Suppressor macrophage (primary cell): ENCODE measurements at places on chromosomes 3 and 15.
A peak's percentile ranks its signal among the peaks of the same experiment; 100 is the strongest.

DNA sequence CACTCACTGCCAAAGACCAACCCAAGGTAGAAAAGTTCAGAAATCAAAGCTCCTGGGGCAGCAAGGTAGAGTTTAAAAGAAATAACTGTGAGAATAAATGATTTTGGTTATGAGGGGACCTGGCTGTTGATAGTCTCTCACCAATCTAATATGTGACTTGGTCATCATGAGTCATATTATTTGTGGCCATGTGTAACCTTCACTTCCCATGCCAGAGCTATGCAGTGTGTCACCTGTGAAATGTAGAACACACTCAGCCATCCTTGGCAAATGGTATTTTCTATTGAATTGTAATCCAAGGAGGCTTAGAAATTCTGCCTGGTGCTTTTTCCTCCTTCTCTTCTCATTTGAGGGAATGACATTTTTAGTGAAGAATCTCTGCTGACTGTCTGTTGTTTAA, 184.2 kb upstream of the STAC start:
- no peak for DNase-seq

DNA sequence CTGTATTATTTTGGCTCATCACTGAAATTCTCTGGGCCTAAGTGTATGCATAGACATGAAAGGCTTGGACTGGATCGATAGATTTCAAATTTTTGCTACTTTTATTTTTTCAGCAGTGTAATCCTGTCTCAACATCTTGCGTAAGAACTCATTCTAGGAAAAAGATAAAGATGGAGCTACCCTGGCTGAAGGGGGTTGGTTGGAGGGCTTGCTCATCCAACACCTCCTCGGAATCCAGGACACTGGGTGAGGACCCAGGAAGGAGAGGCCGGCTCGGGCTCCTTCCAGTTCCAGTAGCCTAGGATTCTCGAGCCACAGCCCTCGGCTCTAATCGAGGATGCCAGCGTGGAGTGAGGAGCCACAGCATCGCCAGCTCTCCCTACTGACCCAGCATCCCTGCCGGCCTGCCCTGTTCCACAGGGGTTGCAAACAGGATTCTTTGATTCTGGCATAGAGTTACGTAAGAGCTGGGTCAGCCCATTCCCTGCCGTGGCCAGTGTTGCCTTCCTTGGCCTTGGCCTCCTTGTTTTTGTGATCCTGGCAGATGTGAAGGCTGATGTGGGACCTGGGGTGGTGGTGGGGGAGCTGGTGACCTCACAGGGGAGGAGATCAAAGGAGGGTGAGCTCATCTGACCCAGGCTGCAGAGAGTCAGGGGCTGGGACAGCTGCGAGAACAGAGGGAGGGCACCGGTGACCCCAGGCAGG, 149.5 kb downstream of the ALDH1A2 start:
- no peak for DNase-seq

DNA sequence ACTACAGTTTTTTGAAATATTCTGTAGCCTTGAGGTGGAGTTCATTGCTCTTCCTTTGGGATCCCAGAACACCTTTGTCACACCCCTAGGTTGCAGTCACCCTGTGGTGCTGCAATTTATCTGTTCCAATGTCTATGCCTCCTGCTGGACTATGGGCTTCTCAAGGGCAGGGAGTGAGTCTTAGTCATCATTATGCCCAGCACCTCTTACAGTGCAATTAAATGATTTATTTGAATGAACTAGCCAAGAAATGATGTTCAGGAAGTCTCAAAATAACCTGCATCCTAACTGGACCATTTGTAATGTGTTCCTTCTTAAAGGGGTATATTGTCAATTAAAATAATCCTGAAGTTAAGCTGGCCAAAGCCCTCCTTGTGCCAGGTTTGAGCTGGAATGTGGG, 28.5 kb downstream of the SHC4 start:
- no peak for DNase-seq

DNA sequence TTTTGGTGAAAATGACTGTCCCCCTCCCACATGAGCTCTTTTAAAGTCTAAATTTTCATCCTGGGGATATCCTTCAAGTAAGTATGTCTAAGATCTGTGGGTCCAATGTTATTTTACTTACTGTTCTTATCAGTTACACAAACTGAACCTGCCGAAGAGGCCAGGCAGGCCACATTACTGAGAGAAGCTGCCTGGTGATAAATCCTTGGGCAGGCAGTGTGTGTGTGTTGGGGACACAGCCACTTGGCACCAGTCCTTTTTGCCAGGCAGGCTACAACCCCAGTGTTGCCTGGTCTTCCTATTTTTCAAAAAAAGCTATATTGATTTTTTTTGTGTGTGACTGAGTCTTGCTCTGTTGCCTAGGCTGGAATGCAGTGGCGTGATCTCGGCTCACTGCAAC, 50.6 kb upstream of the RASA2 start:
- DNase-seq, result no peak

GRCh38 chr3:45794177-45794560, 2.2 kb downstream of the SLC6A20 start:
- no peak for DNase-seq

- no peak for DNase-seq
Observed at GRCh38 chr3:126308394-126309125, 48.6 kb downstream of the KLF15 start.

- DNase-seq, result no peak
Observed at GRCh38 chr3:38002291-38002876, 11.8 kb downstream of the VILL start.

GRCh38 chr15:72724028-72724427, 38.0 kb downstream of the BBS4 start:
- no peak for DNase-seq

DNA sequence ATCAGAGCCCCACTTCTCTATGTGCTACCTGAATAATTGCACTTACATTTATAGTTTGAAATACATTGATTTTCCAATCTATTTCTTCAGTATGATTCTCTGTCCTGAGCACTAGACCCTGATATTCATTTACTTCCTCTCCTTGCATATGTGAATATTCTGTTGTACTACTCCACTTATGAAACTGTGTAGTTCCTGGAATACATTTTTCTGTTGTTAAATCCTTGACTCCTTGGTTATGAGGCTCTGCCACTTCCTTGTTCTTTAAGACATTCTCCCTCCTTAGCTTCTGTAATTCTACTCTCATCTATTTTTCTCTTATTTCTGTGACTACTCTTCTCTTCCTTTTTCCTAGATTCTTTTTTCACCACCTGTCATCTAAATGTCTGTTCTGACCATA, 12.9 kb upstream of the MGA start:
- peak; percentile 76 for DNase-seq

- DNase-seq, result peak; percentile 59
Observed at GRCh38 chr3:193910886-193911738, 224.8 kb upstream of the HES1 start.

GRCh38 chr3:195098741-195099525, 172.0 kb downstream of the XXYLT1 start:
- no peak for DNase-seq

GRCh38 chr15:68830141-68830785, 9.6 kb upstream of the ANP32A start:
- DNase-seq, result no peak

DNA sequence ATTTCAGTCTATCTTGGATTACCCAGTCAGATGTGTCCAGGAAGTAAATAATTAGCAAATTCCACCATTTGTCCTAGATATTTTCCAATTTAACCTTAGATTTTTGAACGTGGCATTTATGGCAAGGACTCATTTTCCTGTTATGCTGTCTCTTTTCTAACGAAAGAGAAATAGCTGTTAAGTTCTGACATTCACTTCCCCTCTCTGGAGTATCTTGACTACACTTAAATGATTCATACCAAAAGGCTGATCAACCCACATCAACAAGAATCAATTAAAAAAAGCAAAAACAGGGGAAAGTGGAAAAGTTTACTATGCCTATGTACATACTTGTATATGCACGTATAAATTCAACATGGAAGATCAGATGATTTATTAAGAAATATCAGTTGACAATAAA, 149.9 kb downstream of the FRMD5 start:
- no peak for DNase-seq

DNA sequence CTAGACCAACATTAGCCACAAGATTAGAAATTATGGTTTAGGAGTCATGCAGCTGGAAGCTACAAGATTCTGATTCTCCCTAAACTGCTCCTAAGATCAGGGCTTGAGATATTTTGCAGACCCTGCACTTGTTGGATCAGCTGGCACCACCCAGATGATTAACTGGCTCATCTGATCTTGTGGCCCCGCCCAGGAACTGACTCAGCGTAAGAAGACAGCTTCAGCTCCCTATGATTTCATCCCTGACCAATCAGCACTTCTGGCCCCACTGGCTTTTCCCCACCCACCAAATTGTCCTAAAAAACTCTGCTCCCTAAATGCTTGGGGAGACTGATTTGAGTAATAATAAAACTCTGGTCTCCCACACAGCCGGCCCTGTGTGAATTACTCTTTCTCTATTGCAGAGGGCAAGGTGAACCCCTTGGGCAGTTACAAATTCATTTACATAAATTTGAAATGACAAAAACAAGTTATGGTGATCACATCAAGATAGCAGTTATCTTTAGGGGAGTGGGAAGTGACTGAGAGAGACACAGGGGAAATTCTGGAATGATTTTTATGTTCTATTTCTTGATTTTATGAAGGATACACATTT, 76.5 kb downstream of the CD200R1L start:
- DNase-seq, result peak; percentile 85

DNA sequence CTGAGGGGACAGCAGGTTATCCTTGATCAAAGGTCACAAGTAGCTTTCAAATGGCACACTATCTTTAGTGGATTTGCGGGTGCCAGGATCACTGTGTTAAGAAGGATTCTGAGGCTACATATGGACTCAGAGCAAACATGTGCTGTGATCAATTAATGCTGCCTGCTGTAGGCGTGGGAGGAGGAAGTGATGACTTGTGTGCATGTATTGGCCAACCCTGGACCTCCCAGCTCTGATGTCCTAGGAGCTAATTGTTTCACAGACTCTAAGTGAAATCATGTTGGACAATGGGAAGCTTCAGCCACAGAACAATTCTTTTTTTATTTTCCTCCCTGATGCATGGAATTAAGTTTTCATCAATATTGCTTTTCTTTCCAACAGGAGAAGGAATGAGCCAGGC, 24.4 kb downstream of the FAH start:
- peak; percentile 52 for DNase-seq

GRCh38 chr15:94297558-94297957, 66.2 kb downstream of the MCTP2 start:
- peak; percentile 34 for DNase-seq

GRCh38 chr3:150759319-150759718, 3.6 kb downstream of the SIAH2 start:
- DNase-seq, result no peak

- no peak for DNase-seq
Observed at GRCh38 chr3:53616971-53617892, 122.8 kb downstream of the CACNA1D start.

- no peak for DNase-seq
Observed at GRCh38 chr3:52856666-52857065, 21.8 kb upstream of the MUSTN1 start.

GRCh38 chr3:99852851-99853250, 35.2 kb downstream of the CMSS1 start:
- no peak for DNase-seq

GRCh38 chr3:160665231-160665630, 11.7 kb upstream of the ARL14 start:
- no peak for DNase-seq

DNA sequence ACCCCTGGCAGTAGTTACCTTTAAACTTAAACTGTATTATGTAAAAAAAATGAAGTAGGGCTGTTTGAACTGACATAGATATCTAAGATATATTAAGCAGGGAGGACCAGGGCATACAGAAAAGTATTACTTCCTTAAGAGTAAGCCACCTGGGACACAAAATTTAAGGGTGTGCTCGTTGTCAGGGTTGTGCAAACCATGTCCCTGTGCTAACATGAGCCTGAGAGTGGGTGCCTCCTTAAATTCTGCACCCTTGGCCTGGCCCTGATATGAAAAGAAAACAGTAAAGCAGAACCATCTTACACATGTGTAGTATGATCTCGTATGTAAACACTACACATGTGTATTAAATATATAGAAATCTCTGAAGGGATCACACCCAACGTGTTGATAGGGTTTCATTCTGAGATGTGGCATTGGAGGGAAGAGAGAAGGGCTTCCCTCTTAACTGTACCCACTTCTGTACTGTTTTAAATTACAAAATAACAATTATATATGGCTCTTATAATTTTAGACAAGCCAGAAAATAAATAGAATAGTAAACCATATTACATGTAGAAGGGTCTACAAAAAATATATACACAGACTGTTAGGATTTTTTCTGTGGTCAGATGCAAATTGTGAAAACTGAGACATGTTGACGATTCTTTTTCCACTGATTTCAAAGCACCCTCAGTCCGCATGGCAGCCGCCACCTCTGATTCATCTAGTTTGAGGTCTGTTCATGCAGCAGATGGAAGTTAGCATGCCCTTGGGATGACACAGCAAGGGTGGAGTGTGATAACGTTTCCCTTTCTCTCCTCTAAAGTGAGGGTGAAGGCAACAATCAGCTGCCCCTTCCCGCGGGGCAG, 400.8 kb upstream of the PROK2 start:
- peak; percentile 43 for DNase-seq

DNA sequence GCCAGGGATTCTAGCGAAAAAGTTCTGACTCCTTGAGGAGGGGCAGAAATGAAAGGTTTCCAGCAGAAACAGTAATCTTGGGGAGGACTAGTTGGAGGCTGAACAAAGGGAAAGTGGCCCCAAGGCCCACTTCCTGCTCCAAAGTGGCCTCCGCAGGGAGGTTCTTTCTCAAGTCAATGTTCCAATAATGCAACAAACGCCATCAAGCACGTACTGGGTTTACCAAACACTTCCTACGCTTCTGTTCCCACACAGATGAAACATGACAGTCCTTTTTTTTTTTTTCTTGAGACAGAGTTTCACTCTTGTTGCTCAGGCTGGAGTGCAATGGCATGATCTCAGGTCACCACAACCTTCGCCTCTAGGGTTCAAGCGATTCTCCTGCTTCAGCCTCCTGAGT, 9.6 kb upstream of the RCCD1 start:
- DNase-seq, result peak; percentile 61
